ENCODE measurements at places on chromosomes 4 and X.

- no peak for DNase-seq
Measured at GRCh38 chr4:83947125-83947829, 411.4 kb downstream of the GPAT3 start.

- no peak for DNase-seq
Measured at GRCh38 chr4:43835869-43836268, 612.7 kb downstream of the KCTD8 start.

DNA sequence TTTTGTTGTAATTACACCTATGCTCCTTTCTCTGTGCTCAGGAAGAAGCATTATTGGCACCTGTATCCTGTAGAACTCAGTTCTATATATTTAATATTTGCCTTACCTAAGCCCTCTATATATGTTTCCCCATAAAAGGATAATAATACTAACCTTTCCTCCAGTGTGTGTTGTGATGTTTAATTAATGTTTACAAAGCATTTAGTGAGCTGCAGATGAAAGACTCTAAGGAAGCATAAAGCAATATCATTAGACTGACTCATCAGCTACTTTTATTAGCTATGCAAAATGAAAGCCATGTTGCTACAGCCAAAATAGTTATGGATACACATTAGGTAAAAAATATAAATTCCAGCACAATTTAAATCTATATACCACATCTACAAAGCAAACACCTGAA lies 93.6 kb upstream of the PTPN13 start:
- DNase-seq: no peak

DNA sequence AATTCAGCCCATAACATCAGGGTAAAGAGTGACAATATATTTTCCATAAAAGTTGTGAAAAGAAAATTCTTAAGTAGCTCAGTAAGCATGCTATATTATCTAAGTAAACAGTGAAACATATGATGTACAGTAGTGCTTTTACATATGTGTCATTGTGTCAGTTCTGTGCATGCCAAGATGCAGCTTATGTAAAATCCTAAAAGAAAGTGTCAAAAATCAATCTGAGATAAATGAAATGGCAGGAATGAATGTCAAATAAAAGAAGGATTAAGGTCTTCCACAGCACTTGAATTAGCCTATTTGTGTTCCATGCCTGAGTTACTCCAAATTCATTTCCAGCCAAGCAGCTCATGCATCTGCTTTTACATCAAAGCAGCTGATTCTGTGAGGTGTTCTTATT lies 452.7 kb upstream of the HS3ST1 start:
- DNase-seq: no peak

GRCh38 chr4:23135792-23136645 lies 443.3 kb downstream of the GBA3 start:
- no peak for DNase-seq

DNA sequence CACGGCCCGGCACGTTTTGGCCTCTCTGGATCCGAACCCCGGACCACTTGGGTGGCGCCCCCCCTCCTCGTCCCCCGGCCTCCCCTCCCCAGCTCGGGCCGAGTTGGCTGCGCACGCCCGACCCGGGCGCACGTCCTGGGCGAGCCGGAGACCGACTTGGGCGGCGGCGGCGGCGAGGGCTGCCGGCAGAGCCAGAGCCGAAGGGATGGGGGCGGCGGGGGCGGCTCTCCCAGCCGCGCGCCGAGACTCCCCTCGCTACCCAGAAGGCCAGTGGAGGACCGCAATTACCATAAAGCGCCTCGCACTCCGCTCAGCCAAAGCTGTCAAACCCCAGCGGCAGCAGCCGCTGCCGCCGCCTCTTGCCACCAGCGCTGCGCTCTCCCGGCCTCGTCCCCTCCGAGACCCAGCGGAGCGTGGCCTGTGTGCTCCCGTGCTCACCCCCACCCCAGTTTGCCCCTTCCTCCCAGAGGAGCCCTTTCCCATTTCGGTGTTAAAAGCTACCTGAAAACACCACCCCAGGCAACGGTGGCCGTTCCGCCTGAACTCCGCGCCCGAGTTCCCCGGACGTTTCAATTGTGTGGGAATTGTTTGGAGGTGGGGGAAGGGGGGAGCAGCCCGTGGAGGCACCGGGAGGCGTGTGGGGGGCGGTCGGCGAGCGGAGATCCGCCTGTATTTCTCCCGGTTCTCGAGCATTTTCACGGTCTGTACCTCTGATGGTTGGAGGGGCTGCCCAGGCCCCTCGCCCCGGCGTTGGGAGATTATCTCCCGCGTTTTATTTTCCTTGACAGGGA lies 701 bp upstream of the BCOR start:
- peak; percentile 75 for DNase-seq
